ENCODE measurements at places on chromosomes 2 and 18. TPM values are rescaled to one million over a fixed set of nuclear protein-coding genes. Genes with fewer than 3 reads are reported as not detected.

Gene CXCR1
- total RNA-seq = not detected

Gene ABCB11
- not detected for total RNA-seq

DNA sequence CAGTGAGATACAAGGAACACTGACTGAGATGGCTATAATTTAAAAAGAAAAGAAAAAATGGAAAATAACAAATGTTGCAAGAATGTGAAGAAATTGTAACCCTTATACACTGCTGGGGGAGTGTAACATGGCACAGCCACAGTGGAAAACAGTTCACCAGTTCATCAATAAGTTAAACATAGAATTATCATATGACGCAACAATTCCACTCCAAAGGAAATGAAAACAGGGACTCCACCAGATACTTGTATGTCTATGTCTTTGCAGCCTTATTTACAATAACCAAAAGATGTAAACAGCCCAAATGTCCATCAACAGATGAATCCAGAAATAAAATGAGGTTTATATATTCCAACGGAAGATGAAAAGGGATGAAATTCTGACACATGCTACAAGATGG is 30.8 kb downstream of the DDX18 start:
- no peak for DNase-seq

DNA sequence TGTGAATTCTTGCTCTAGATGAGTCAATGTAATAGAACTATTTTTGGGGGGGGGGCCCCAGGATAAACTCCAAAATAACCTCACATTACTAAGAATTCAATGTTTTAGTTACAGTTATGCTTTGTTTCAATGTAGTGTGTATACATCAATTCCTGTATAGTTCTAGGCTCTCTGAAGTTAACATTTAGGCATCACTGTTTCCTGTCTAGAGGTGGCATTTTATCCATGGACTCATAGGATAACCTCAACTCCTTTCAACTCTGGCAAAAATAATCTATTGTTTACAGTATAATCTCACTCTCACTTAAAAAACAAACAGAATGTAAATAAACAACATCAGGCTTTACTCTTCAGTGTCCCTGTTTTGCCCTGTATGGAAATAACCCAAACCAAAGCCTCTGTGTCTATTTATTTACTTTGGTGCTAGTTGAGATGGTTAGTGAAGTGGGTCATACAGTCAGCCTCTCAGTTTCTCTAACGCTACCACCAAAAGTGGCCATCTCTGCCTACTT is 79.3 kb upstream of the MMADHC start:
- DNase-seq = no peak

DNA sequence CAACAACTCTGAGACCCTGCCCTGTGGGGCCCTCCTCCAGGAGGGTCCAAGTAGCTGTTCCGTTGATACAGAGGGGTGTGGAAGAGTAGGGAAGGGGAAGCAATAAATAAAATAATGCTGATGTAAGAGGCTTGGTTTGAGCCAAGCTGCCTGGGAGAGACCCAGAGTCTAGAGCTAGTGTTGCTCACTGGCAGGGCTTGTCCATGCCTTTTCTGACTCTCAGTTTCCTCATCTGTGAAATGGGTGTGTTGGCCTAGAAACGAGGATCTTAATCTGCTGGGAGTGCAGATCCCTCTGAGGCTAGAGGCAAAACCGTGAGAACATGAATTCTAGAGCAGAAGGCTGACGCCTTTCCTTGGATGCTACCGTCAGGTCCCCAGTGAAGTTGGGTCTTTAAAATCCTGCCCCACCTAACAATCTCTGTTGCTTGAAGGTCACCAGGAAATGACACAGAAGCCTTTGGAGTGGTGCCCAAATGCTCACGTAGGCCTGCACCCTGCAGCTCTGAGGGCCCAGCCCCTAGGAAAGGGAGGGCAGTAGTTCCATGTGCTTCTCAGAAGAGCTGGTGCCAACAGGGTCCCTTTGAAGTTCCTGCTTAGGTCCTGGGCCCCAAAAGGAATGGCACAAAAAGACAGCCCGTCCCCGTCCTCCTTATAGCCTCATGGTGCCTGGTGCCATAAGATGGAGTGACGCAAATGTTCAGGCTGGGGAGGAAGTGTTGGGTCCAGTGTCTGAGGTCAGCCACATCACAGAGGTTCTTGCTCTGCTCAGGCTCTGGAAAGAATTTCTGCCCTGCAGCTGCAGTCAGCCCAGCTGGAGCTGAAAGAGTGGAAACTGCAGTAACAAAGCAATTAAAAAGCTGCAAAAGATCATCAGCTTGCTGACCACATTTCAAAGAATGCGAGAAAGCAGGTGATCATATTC is 73.2 kb upstream of the SMAD2 start:
- DNase-seq = peak; percentile 34

DNA sequence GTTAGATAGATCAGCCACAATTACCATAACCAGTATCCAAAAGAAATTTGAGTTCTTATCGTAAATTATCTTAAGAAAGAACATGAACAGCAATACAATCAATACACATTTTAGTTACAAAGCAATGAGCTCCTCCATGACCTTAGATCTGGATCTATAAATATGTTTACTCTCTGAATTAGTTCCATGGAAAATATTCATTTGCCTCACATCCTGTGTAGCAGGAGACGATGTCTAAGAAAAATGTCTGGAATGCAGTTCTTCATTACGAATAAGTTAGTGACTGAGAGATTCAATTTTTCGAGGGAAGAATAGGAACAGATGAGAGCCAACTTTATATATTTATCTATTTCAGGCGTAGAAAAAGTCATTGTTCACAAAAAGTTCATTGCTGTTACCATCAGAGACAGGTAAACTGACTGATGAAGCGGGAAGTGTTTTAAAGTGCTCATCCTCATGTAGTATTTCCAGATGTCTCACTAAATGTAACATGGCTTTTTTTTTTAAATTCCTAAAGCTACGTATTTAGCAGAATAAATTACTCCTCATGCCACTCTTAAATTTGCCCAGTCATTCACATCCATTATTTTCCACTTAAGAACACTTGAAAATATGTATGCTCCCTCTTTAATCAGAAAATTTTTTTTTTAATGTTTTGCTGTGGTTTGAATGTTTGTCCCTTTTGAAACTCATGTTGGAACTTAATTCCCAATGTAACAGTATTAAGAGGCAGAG is 106.5 kb upstream of the SCN1A start:
- DNase-seq = no peak

- DNase-seq = no peak
Measured at GRCh38 chr18:8987241-8987640, 115.3 kb upstream of the NDUFV2 start.

Gene SRD5A2
- not detected for total RNA-seq

Gene PELI1
- total RNA-seq = 40.5 TPM

- DNase-seq = no peak
Measured at GRCh38 chr2:112493048-112493447, 11.1 kb downstream of the TTL start.

DNA sequence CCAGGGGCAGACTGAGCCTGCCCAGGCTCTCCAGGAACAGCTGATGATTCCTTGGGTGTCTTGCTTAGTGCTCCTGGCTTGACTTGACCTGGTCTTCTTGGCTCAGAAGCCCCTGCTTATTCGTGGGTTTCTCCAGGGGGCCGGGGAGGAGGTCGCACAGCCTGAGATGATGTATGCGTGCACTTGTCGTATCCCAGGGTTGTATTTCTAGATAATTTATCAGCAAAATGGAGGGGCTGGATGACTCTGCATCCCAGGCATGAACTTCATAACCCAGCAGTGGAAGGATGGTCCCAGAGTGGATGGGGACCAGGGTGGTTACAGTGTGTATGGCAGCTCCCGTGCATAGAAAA is 25.2 kb downstream of the IMPA2 start:
- no peak for DNase-seq

- no peak for DNase-seq
Measured at GRCh38 chr2:136997557-136997956, 232.2 kb downstream of the THSD7B start.

Gene MAB21L4
- not detected for total RNA-seq

DNA sequence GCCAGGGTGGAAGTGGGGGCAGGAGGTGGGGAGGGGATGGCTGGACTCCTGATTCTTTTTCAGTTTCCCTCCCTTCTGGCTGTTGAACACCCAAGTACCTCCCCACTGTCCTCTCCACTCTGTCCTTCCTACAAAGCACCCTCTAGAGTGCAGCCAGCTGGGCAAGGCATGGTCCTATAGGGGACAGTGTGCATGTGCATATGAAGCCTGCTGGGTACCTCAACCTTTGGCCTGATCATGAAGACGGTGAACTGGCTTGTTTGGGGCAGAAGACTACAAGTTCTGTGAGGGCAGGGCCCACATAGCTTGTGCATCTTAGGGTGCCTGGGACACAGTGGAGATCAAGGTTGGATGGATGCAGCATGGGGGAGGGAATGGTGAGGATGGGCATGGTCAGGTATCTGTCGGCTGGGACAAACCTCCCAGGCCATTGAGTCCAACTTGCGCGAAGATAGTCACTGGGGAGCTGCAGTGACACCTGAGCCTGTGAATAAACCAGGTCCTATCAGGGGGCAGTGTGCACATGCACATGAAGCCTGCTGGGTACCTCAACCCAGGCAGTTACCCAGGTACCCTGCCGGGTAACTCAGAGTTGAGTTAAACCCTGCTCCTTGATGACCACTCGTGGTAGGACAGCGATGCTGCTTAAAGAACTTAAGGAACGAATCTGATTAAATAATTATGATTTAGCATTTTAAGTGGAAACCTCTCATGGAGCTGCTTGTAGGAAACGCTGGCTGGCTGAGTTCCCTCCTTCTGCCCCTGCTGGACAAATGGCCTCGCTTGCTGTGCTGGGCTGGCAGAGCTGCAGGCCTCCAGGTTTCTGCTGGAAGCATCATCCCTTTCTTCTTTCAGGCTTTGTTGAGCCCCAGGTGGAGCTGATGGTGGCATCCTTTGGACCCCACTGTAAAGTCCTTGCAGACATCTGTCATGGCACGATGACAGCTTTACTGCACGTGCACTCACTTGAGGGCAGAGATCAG is 84.0 kb downstream of the POLR1A start:
- DNase-seq = no peak

DNA sequence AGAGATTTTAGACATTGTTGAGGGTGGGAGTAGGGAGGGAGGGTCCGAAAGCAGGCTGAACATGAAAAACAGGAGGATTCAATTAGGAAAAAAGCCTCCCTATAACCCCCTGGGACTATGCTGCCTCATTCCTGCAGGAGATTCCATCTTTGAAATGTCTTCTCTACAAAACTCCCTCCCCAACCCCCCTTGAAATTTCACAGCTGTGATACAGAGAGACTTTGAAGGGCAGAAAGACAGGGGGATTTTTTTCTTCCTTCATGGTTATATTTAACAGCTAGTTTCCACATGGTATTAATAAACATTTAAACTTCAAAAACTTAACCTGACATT is 57.6 kb downstream of the TRIB2 start:
- no peak for DNase-seq

Gene KYNU
- total RNA-seq = 2.1 TPM

DNA sequence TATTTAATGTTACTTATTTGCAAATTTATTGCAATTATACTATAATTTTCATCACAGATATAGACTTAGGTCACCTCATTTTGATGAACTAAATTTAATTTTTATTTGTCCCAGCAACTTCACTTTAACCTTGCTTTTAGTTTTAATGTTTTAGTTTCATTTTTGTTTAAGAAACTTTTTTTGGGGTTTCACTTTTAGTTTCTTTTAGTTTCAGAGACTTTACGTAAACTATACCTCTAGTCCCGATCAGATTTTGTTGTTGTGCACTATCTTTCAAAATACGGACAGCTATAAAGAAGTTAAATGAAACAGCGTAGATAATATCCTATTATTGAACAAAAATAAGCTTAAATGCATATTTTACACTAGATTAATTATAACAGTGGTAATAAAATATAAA is 460.5 kb downstream of the ERBB4 start:
- no peak for DNase-seq

Gene GALNT5
- total RNA-seq = not detected

GRCh38 chr18:8991155-8991554 is 111.3 kb upstream of the NDUFV2 start:
- no peak for DNase-seq

DNA sequence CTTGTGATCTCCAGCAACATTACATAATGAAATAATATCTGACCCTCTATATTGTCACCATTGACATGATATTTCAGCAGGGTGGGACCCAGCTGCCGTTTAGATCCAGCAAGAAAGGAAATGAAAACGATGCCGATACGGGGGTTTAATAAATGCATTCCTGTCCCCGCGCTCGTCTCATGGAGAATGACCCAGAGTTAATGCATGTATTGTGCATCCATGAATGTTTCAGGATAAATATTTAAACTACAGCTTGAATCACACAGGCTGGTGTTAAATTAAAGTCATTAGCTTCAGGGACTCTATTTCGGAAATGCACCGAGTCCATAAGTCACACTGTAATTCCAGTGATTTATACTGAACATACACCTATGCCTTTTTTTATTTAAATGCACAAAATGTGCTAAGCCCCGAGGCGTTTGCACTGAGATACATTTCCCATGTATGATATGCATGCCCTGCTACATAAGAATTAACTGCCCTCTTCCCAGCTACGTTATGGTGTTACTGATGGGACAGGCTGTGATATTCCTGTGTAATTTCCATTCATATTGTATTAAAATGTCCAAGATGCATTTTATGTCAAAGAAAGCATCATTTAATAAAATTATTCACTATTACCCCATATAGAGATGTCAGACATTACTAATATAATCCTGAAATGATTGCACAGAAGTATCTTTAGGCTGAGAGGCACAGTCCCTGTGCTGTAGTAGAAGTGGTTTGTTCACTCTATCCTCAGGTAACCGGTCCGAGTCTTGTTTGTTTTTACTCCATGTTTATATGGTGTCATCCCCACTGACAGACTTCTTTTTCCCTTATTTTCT is 109.3 kb upstream of the ZNF516 start:
- DNase-seq = no peak

GRCh38 chr2:240991378-240992263 is 6.8 kb upstream of the SNED1 start:
- peak; percentile 87 for DNase-seq

DNA sequence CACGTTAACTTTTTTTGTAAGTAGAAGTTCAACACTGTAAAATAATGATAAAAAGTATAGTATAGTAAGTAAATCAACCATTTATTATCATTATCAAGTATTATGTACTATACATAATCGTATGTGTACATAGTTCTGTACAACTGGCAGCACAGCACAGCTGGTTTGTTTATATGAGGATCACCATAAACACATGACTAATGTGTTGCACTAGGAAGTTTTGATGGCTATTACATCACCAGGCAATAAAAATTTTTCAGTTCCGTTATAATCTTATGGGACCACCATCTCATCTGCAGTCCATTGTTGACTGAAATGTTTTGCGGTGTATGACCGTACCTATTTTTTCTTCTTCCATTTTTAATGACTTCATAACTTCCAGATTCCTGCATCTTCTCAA is 39.2 kb upstream of the ZNF385B start:
- no peak for DNase-seq

Gene LAMA3
- total RNA-seq = 46.5 TPM

All from uterus (tissue), 4 donors.